ENCODE measurements at places on chromosomes 3 and 15.

DNA sequence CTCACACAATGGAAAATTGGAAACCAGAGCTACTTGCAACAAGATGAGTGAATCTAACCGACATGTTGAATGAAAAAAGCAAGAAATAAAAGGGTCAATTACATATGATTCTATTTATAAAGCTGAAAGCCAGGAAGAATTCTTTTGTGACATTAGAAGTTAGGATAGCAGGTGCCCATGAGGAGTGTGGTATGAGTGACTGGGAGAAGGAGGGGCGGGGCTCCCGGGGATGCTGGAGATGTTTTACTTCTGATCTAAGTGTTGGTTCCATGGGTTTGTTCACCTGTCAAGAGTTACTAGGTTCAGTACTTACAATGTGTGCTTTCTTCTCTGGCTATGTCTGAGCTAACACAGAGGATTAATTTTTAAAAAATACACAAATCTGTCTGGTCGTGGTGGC lies 60.8 kb downstream of the NSMCE3 start:
- no peak for DNase-seq

DNA sequence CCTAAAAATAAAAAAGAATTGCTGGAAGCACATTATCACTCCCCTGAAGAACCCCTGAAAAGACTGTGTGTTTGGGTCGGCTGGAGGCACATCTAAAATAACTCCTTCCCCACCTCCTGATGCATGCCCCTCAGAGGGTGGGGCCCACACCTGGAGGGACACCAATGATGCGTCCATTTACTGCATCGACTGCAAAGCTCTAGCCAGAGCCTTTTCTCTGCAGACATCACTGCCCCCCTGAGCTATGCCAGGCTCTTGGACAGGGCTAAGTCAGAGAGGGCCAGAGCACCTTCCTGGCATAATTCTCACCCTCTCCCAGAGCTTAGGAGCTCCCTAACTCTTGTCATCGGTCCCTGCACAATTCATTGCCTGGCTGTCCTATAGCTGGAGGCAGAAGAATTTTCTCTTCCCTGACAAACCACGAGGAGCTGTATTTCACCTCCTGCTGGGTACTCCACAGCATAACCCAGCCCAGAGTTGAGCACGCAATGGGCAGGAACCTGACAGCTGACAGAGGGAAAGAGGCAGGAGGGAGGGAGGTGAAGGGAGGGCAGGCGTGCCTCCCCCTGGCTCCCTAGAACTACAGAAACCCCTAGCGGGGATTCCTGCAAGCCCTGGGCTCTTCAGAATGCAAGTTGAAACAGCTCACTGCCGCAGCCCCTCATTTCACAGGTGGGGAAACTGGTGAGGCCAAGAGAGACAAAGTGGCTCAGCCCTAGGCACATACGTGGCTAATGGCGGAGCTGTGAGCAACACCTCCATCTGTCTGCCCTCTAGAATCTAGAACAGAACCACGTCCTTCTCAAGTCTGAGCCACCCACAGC lies 46.6 kb downstream of the XXYLT1 start:
- DNase-seq: no peak

DNA sequence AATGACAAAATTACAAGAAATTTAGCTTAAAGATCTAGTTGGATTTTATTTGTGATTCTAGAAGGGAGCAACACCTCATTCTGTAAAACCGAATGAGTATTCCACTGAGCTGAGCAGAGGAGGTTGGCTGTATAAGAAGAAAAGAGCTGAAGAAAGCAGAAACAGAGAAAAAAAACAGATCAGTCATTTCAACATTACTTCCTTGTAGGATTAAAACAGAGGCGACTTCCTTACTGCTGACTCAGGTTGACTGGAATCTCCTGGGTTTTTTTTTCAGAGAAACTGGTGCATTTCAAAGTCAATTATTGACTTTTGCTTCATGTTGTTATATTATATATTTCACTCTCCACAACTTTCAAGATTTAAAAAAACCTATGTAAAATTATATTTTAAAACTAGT lies 368.1 kb upstream of the UBE2E2 start:
- DNase-seq: no peak

- no peak for DNase-seq
Measured at GRCh38 chr3:51705276-51706020, 1.4 kb upstream of the GRM2 start.

DNA sequence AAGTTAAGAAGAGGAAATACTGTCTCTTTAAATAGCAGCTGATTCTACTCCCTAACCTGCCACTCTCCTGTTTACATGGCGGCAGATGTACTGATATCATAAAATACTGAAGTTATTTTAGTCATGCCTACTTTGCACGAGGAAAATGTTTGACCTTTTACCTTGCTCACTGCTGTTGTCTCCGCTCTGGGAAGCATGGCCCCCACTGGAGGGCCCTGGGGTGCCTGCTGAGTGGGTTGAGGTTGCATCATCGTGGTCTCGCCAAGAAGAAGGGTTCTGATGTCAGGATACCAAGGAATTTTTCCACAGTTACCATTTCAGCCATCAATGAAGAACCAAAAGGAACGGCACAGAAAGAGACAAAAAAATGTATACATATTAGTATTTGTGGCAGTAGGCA lies 16.7 kb downstream of the MEIS2 start:
- no peak for DNase-seq
